Fibroblast of skin of right biceps (primary cell): ENCODE measurements at places on chromosomes 4 and X.

GRCh38 chrX:19156186-19156585 lies 33.9 kb upstream of the ADGRG2 start:
- no peak for DNase-seq

GRCh38 chrX:12956704-12957534 lies 18.0 kb upstream of the TMSB4X start:
- peak; percentile 76 for DNase-seq

- no peak for DNase-seq
Observed at GRCh38 chr4:10690185-10690907, 5.8 kb upstream of the CLNK start.

DNA sequence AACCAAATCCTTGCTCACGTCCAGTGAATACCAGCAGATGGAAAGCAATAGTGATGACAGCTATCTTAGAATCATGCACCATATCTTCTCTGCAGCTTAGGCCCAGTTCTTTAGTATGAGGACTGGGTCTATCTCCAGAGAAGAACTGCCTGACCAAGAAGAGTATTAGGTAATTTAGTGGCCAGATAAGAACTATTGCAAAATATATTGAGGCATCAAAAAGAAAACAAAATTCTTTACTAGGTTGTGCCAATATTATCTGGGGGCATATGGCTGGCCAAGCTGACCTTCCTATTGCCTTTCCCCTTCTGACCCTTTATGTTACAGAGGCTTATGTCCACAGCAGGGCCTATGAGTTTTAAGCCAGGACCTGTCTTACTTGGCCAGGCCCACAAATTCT lies 91.2 kb downstream of the RLIM start:
- DNase-seq = no peak

DNA sequence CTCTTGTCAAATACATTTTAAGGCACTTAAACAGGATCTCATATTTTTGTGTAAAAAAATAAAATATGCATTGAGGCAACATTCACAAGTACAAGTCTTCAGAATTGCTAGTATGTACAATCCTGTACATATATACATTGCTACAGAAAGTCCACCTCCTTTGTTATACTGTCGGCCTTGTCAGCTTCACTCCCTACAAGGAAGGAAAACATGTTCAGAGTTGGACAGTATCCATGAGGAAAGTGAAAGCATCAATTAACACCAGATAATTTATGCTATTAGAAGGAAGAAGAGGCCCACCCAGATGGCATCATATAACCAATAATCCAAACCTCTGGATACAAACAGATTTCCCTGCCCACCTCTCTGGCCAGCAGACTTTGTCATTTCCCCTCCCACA lies 42.0 kb downstream of the REELD1 start:
- DNase-seq = no peak

DNA sequence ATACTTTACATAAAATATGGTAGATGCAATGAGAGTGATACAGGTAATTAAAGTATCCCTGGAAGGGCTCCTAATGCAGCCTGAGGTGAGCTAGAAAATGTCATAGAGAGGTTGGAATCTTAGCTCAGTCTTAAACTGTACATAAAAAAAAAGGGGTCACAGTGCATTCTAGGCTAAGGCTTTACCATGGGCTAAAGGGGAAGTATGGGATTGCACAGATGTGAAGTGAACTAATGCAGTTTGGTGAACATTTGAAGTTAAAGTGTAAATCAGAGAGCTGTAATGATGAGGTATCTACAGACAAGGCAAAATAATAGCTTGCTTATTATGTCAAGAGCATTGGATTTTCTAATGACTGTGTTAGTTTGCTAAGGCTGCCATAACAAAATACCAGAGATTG lies 405.9 kb downstream of the ADGRL3 start:
- DNase-seq = no peak

- no peak for DNase-seq
Observed at GRCh38 chr4:185778307-185778706, 33.7 kb downstream of the SORBS2 start.

- peak; percentile 97 for DNase-seq
Observed at GRCh38 chr4:176789955-176790354, 2.8 kb downstream of the VEGFC start.

DNA sequence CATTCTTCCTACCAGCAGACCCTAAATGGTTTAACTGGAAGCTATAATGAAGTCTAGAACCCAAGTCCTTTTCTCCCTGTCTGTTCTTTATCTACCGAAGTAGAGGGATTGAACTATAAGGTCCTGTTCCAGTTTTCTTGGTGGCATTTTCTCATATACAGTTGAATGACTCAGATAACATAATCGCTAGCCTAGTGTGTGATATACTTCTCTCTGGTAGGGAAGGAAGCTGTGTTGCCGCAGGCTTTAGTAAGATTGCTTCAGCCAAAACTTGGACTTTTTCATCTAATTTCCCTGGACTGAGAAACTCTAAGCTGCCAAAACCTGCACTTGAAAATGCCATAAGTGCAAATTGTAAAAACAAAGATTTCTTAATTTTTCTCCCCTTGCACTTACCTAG lies 123.4 kb downstream of the NWD2 start:
- no peak for DNase-seq

- no peak for DNase-seq
Observed at GRCh38 chrX:40449396-40449795, 131.4 kb upstream of the ATP6AP2 start.

DNA sequence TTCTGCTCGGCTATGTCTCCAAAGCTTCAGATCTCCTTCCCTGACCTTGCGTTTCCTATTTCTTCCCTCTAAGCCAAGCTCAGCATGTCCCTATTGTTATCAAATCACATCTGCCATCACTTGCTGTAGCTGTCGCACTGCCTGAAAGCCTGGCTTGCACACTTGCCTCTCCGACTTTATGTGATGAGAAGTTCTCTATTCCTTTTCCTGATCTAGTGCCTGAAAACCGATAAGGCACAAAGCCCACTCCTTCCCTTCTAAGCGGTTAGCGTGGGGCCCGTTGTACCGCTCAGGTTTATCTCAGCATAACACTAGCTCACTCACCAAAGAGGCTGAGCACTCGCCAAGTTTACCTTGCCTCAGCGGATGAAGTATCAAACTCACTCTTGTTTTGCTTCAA lies 816 bp downstream of the NMU start:
- no peak for DNase-seq

- DNase-seq = peak; percentile 82
Observed at GRCh38 chr4:110823251-110823650, 200.4 kb upstream of the PITX2 start.

- peak; percentile 74 for DNase-seq
Observed at GRCh38 chr4:70746179-70746839, 24.5 kb downstream of the RUFY3 start.

DNA sequence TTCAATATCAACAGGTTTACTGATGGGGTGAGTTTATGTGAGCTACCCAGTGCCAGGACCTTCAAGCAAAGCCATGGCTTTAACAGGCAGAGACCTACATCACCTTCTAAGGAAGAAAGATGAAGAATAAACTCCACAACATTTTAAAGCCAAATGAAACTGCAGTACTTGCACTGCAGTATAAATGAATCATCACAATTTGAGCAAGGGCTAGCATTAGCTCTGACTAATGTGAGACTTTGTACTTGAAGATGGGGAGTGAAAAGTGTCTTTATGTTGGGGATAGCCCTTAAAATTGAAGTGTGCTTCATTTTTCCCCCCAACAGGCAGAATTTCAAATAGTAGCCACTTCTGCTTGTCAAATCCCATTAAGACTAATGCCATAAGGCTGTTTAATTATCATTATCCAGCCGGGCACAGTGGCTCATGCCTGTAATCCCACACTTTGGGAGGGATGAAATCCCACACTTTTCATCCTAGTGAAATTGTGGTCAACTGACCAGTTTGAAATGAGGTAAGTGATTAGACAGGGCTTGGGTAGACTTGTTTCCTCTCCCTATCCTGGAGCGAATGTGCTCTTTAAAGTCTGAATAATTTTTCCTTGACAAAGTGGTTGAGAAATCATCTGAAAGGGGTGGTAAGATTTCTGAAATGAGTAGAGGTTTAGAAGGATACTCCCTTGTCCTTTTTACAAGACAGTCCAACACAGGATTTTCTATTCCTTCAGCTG lies 27.2 kb upstream of the GPR34 start:
- DNase-seq = peak; percentile 12

- DNase-seq = no peak
Observed at GRCh38 chr4:103012551-103012950, 7.0 kb downstream of the SLC9B1 start.

DNA sequence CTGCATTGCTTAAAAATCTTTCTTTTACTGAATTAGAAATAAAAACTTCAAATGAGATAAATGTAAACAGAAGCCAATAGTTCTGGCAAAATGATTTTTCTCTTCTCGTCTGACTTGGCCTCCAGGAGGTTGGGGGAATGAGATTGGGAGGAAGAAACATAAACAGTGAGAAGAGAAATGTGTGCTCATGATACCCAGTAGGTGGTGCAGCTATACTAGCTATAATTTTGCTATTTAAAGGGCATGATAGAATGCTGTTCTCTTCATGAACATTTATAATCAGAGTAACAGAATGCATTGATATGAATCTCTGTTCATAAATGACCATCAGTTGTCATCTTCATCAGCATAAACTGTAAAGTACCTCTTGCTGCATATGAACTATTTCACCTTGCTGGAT lies 85.5 kb downstream of the TACR3 start:
- DNase-seq = no peak

DNA sequence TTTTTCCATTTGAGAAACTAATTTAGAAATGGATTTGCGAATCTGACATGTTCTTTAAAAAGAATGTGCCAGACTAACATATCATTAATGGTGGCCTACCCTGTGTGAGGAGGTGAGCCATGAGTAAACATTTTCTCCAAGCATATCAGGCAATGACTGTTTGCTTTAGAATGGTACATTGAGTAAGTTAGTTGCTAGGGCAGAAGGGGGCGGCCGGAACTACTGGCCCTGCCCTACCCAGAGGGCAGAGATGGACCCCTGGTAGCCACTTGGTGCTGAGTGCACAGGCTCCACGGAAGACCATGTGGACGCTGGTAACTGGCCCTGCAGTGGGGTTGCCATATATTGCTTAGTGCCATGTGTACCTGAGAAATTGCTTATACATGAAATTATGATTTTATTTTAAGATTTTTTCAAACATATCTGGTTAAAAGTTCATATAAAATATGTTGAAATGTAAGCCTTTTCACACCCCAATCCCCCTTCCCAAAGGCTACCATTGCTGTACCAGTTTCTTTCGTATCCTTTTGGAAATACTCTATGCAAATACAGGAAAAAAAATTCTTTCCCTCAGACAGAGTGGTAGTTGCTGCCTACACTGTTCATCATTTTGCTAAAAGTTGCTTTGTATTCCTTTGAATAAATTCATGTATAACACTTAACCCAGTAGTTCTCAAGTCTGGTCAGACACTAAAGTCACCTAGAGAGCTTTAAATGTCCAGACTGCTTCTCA lies 8.8 kb downstream of the FNIP2 start:
- no peak for DNase-seq
